ENCODE measurements at places on chromosomes 1 and 21. TPM values are rescaled to one million over a fixed set of nuclear protein-coding genes. Genes with fewer than 3 reads are reported as not detected.

DNA sequence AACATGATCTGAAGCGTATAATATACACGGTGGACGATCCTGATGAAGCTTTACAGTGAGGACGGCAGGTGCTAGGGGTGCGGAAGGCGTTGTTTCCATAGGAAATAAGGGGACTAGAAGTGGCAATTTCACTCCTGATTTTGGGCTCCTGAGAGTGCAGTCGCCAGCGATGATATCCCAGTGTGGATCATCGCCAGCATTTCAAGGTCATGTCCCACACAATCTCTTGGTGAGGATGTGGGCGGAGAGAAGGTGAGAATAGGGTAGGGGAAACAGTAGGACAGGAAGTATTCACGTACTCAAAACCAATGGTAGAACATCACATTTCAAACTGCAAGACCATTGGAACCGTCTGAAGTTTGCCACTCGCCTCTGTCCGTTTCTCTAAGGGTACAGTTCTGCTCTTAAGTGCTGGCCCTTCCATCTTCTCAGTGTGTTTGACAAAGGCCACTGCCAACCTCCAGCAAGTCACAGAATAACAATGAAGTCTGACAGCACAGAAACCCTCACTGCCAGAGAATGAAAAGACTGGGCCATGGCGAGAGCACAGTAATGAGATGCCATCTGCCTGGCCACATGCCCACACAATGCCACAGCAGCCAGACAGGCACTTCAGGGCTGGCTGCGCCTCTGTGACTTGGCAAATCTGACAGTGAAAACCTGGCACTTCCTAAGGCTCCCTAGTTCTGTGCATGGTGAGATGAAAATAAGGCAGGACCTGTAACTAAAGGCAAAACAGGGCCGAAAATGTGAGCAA lies 27.9 kb downstream of the PCSK9 start:
- peak; percentile 86 for DNase-seq

DNA sequence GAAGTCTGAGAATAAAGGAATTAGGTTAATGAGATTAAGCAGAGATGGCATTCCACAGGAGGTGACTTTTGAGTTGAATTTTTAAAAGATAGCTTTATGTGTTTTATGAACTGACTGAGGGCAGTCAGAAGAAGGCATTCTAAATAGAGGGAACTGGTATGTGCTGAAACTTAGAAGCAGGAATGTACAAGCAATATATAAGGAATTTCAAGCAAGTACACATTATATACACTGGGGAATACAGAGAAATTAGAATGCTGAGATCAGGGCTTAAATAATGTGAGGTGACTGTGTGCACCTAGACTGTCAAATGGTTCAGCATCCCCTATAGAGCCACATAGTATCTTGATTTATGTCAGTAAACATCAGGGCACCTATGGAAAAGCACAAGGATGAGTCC lies 19.3 kb downstream of the WNT2B start:
- no peak for DNase-seq

DNA sequence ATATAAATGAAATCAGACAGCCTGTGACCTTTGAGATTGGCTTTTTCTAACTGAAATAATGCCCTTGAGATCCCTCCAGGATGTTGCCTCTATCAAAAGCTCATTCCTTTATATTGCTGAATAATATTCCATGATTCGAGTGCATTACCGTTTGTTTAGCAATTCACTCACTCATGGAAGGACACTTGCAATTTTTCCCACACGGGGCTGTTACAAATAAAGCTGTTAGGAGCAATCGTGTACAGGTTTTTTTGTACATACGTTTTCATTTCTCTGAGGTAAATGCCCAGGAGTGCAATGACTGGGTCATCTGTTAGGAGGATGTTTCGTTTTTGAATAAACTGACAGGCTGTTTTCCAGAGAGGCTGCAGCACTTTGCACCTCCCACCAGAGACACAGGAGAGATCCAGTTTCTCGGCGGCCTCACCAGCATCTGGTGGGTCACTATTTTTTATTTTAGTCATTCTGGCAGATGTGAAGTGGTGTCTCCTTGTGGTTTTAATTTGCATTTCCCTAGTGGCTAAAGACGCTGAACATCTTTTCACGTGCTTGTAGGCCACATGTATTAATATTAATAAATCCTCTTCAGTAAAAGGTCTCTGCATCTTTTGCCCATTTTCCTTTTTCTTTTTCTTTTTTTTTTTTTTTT lies 11.0 kb downstream of the PRDM15 start:
- DNase-seq = no peak

DNA sequence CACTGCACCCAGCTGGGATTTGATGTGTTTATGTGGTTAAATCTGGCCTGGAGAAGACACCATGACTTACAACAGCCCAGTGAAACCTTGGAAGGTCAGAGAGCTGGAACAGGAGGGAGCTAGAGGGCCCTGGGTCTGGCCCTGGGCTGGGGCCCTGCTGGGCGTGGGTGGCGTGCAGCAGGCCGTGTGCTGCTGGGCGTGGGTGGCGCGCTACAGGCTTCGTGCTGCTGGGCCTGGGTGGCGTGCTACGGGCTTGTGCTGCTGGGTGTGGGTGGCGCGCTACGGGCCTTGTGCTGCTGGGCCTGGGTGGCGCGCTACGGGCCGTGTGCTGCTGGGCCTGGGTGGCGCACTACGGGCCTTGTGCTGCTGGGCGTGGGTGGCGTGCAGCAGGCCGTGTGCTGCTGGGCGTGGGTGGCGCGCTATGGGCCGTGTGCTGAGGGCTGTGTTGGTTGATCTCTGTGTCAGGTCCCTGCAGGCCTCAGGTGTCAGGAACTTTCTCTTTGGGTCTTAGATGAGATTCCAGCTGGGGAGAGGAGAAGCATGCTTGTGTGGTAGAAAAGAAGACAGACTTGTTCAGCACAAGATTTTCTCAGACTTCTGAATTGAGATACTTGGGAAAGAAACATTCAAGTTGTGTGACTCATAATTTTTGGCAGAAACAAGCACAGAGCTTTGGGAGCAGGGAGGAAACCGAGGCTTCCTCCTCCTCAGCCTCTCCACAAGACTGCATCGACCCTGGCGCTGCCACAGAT lies 66.0 kb downstream of the COL18A1 start:
- DNase-seq = peak; percentile 83

- peak; percentile 68 for DNase-seq
These were observed 6.6 kb downstream of the LIN28A start for GRCh38 chr1:26417111-26417759.

- DNase-seq = no peak
These were observed 122.3 kb upstream of the ST6GALNAC5 start for GRCh38 chr1:76744989-76745388.

Gene FCRL6
- polyA plus RNA-seq = 0.11 TPM

Gene ESPN
- 0.23 TPM for polyA plus RNA-seq

DNA sequence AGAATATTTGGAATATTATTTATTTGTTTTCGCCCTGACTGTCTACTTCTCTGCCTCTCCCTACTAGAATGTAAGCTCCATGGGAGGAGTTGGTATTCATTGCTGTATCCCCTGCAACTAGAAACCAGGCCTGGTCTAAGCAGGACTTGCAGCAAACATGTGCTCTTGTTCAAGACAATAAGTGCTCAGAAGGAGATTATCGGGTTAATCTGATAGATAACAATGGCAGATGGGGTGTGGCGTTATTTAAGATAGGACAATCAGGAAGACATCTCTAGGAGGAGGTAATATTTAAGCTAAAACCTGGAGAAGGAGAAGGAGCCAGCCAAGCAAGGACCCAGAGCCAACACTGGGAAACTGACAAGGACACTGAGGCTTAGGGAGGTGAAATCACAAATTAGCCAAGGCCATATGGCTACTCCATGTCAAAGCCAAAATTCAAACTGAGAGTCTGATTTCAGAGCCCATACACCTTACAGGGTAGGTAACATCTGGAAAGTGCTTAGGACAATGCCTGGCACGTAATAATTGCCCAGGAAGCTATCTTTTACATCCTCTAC lies 41.5 kb downstream of the STYXL2 start:
- no peak for DNase-seq

GRCh38 chr1:229478852-229479251 lies 29.3 kb downstream of the NUP133 start:
- DNase-seq = no peak

Gene RAB7B
- polyA plus RNA-seq = 2.8 TPM

- DNase-seq = no peak
These were observed 1.6 kb upstream of the MARK1 start for GRCh38 chr1:220526294-220526693.

- peak; percentile 6 for DNase-seq
These were observed 16.3 kb downstream of the ARHGEF16 start for GRCh38 chr1:3470650-3471355.

GRCh38 chr1:220552672-220553260 lies 24.8 kb downstream of the MARK1 start:
- no peak for DNase-seq

Gene HHAT
- polyA plus RNA-seq = 1.6 TPM

DNA sequence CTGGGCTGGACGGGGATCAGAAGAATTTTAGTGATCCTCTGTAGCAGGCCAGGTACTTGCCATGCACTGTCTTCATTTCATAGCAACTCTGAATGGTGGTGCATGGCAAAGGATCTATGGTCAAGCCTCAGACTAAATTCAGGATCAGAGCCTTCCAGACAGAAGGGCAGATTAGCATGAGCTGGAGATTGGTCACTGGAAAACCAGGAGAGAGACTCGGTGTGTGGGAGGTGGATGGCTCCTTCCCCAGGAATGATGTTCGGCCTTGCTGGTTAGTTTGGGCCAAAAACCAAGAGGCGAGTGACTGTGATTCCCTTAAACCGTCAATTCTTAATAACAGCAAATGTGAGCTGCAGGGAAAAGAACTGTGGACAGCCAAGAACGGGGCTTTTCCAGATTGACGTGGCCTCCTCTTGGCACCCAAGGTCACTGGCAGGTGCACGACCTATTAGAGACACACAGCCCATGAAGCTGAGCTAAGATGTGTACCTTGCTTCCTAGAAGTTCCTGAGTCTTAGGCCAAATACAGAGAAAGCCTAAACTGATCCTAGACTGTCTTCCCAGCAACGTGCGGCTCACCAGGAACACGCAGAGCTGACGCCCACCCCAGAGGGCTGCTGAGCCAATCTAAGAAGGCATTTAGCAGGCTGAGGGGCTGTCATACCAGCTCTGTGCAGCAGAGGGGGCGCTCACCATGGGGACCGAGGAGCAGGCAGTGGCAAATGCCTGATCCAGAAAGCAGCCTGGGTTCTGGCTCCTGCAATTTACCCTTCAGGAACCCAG lies 18.5 kb downstream of the ALDH4A1 start:
- DNase-seq = peak; percentile 92

Gene SPRR2E
- not detected for polyA plus RNA-seq

DNA sequence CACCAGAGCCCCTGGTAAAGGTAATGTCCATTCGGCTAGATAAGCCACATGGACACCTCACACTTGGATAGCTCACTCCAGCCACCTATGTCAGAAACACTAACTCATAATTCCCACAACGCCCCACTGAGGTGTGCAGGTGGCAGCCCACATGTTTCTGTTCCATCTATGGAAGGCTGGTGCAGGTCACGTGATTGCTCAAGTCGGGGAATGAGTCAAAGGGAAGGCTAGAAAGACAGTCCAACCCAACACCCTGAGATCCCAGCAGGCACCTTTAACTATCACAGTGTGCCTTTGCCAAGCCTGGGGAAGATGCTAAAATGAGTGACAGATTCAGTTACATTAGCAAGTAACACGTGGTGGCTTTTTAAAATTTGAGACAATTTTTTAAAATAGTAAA lies 45.3 kb upstream of the KCNE1 start:
- no peak for DNase-seq

DNA sequence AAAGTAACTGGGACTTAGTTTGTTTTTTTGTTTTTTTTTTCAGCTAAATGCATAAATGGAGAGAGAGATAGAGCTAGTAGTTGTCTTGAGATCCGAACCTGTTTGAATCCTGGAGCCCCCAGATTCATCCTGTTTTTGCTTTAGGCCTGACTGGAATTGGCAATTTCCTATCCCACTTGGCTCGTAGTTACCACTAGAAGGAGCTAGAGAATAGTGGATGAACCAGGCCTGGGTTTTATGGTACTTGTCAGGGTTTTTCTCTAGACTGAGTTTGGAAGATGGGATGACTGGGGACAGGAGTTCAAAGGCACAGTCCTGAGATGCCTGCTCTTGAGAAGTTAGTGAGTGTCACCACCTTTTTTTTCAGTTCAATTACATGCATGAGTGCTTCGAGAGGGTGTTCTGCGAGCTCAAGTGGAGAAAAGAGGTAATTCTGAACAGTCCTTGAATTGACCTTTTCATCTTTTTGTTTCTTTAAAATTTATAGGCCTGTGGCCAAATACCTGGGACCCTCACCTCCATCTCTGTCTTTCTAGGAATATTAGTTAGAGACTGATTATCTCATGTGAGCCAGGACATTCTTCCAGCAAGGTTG lies 23.4 kb downstream of the CELF3 start:
- DNase-seq = no peak

Gene NHLH2
- not detected for polyA plus RNA-seq

Gene SLFNL1
- polyA plus RNA-seq = 0.16 TPM

- DNase-seq = no peak
These were observed 51.6 kb downstream of the ACP6 start for GRCh38 chr1:147618771-147619170.

- peak; percentile 91 for DNase-seq
These were observed 16.1 kb downstream of the AKR1A1 start for GRCh38 chr1:45566722-45567121.

- DNase-seq = no peak
These were observed 46.8 kb upstream of the SLC44A3 start for GRCh38 chr1:94773296-94773809.

GRCh38 chr1:93061895-93062792 lies 16.9 kb upstream of the MTF2 start:
- DNase-seq = no peak

Gene C1QB
- 53.5 TPM for polyA plus RNA-seq

- no peak for DNase-seq
These were observed 146.3 kb upstream of the RAB4A start for GRCh38 chr1:229124520-229125124.

- no peak for DNase-seq
These were observed 180.1 kb upstream of the PRMT6 start for GRCh38 chr1:106876384-106876783.

Gene SPATA45
- not detected for polyA plus RNA-seq

DNA sequence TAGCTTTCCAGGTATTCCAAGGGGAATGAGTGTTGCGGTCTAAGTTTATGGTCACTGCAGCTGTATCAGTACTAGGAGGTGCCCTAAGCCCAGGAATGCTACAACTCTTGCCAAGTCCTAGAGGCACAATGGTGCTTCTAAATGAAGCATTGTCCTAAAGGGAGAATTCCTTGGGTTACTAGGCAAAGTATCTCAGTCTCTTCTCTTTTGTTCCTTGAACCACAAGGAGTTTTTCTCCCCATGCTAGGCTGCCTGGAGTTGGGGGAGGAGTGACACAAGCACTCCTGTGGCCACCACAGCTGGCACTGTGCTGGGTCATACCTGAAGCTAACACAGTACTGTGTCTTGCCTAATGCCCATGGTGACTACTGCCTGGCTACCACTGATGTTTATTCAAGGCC lies 50.7 kb downstream of the KMO start:
- DNase-seq = no peak

- DNase-seq = no peak
These were observed 37.1 kb upstream of the ANGPTL7 start for GRCh38 chr1:11151826-11152612.

- no peak for DNase-seq
These were observed 62.6 kb downstream of the ALG14 start for GRCh38 chr1:95010158-95010557.

GRCh38 chr1:107979926-107980325 lies 14.9 kb upstream of the VAV3 start:
- DNase-seq = no peak
